ENCODE measurements at places on chromosomes 7 and 10. TPM values are rescaled to one million over a fixed set of nuclear protein-coding genes. Genes with fewer than 3 reads are reported as not detected.

Gene OR6B1
- not detected for total RNA-seq

Gene NPSR1
- not detected for total RNA-seq

Gene NEURL1
- 0.73 TPM for total RNA-seq

DNA sequence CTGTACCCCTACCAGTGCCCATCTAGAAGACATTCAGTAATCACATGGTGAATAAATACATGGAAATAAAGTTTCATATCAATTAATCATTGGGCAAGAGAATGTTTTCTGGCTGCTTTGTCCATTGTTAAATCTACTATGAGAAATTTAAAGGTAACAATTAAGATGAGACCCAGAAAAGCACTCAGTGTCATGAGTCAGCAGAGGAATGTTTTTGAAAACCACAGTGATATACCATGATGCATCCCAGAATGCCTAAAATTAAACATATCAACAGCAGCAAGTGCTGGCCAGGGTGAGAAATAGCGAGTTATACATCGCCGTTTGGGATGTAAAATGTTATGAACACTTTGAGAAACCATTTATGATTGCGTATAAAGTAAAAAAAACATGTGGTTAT is 825.3 kb upstream of the C7orf33 start:
- no peak overlapping the region for H3K27ac ChIP-seq
- H3K36me3 ChIP-seq = no peaks in the 10 kb centered on the region
- H3K4me3 ChIP-seq = no peak overlapping the region

DNA sequence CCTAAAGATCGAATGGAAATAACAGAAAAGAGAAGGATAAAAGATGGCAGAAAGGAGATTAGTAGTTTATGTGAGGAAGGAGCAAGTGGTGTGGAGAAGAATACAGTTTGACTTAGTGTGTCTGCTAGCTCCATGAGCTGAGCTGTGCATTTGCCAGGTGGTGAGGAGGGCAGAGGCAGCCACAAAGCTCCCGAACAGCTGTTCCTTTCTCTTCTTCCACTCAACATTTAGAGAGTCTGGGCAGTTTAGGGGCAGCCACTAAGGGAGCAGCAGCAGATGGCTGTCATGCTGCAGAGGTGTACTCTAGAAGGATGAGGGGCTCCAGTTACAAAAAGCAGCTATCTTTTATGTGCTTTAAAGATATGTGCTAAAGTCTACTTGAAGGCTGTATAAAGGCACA is 674.4 kb downstream of the GRM8 start:
- no peak overlapping the region for H3K4me3 ChIP-seq
- H3K27me3 ChIP-seq = no peaks in the 10 kb centered on the region
- H3K27ac ChIP-seq = no peak overlapping the region
- peaks cover 3% of the 10 kb centered on the region for H3K4me1 ChIP-seq
- no peak for DNase-seq

DNA sequence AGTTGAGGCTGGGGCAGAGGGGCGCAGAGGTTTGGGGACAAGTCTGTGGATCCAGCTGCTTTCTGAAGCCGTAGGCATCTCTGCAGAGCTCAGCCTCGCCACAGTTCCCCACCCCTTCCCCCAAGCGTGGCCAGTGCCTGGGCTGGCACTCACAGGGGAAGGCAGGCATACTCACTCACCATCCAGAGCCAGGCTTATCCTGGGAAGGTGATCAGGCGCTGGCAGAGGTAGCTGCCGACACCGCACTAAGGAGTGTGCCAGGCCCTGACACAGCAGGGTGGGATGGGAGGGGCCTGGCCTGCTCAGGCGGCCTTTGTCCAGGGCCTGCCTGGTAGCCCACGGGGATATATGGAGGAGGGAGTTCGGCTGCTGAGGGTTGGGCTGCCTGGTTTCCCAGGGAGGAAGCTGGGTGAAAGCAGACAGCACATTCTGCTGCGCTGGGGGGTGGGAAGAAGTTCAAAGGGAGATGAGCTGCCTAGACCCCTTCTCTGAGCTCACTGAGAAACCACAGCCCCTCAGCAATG is 15.9 kb downstream of the VSIR start:
- H3K4me1 ChIP-seq = peaks cover 3% of the 10 kb centered on the region
- no peaks in the 10 kb centered on the region for H3K27me3 ChIP-seq
- no peaks in the 10 kb centered on the region for H3K36me3 ChIP-seq
- H3K4me3 ChIP-seq = no peak overlapping the region
- no peak for DNase-seq
- H3K27ac ChIP-seq = no peak overlapping the region

- H3K27me3 ChIP-seq = no peaks in the 10 kb centered on the region
- no peaks in the 10 kb centered on the region for H3K4me1 ChIP-seq
- peaks cover 12% of the 10 kb centered on the region for H3K36me3 ChIP-seq
- H3K4me3 ChIP-seq = no peak overlapping the region
Measured at GRCh38 chr10:91941426-91941825, 17.9 kb downstream of the BTAF1 start.

- no peak for DNase-seq
- H3K27ac ChIP-seq = no peak overlapping the region
- H3K27me3 ChIP-seq = no peaks in the 10 kb centered on the region
Measured at GRCh38 chr10:5559642-5560141, 34.9 kb downstream of the CALML3 start.
